Muscle of back (tissue), 13 donors: ENCODE measurements at places on chromosomes 5 and 9.

DNA sequence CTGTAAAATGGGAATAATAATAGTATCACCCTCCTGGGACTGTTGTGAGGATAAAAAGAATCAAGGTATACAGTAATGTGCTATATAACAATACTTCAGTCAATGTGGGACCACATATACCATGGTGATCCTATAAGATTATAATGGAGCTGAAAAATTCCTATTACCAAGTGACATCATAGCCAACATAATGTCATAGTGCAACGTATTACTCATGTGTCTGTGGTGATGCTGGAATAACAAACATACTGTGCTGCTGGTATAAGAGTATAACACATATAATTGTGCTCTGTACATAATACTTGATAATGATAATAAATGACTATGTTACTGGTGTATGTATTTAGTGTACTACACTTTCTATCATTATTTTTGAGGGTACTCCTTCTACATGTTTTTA is 38.1 kb downstream of the LIFR start:
- no peak for DNase-seq

GRCh38 chr5:61348447-61348846 is 16.4 kb downstream of the ZSWIM6 start:
- DNase-seq, result no peak

GRCh38 chr5:3197304-3198073 is 398.1 kb upstream of the IRX1 start:
- DNase-seq, result peak; percentile 38

DNA sequence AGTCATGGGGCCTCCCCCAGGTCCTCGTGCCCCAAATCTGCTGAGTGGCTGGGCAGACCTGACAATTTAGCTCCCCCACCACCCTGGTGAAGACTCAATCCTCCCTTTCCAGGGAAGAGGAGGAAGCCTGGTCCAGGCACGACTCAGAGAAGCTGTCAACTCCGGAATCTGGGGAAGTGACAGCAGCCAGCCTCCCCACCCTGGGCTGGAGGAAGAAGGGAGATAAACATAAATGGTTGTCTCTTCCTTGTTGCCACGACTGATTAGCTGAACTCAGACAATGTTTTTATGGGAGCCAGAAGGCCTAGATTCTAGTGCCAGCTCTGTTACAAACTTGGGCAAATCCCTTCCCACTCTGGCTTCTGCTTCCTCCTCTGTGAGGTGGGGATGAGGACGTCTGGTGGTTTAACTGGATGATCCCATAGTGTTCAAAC is 15.4 kb downstream of the CCDC69 start:
- DNase-seq, result no peak

DNA sequence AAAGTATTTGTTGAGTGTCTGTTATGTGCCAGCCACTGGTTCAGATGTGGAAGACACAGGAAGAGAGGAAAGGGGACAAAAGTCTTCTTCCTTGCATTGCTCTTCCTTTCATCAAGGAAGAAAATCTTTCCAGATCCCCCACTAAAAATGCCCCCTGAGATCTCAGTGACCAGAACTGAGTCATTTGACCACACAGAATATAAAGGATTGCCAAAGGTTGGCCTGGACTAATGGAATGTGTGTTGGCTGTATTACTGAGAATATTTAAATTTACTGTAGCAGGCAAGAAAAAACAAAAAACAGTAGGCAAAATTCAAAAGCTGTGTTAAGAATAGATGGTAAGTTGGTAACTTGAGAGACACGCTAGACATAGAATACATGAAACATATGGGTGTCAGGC is 10.0 kb upstream of the SEPTIN8 start:
- DNase-seq, result no peak

DNA sequence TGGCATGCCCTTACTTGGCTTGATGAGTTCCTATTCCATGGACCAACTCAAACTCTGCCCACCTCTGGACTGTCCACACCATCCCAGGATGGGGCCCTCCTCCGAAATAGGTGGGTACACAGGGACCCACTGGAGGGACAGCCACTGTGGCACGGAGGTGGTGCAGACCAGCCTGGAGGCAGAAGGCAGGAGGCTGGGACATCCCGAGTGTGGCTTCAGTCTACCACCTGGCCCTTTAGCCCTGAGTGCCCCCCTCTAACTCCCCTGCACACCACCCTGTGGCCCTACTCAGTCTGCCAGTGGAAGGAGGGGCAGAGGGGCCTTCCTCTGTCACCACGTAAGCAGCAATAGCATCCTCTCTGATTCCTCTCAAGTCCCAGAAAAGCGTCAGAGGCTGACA is 3.7 kb downstream of the IL3 start:
- DNase-seq, result no peak

- no peak for DNase-seq
These were observed 12.2 kb downstream of the IL9 start for GRCh38 chr5:135883441-135883840.

DNA sequence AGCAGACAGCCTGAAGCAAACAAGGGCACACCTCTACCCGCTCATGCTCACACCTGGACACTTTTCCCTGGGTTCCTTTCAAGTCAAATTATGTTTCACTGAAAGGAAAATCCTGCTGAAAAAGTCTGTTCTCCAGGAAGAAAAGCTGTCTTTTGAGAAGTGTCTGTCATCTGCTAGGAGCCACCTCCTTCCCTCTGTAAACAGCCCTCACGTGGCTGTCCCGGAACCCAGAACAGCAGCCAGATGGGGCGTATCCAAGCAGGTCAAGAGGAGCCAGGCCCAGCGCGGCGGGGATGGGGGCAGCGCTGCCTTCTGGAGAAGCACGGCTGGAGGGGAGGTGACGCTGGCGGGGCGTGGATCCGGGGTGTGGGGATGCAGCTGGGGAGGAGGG is at the start of gene PNPLA7:
Gene PNPLA7 (minus strand): TSS at position 172 of the 391 bp plus-strand sequence. CDS start 205 bp downstream, outside the sequence.
- peak; percentile 84 for DNase-seq

GRCh38 chr9:128972956-128973355 is 25.5 kb downstream of the NUP188 start:
- no peak for DNase-seq

DNA sequence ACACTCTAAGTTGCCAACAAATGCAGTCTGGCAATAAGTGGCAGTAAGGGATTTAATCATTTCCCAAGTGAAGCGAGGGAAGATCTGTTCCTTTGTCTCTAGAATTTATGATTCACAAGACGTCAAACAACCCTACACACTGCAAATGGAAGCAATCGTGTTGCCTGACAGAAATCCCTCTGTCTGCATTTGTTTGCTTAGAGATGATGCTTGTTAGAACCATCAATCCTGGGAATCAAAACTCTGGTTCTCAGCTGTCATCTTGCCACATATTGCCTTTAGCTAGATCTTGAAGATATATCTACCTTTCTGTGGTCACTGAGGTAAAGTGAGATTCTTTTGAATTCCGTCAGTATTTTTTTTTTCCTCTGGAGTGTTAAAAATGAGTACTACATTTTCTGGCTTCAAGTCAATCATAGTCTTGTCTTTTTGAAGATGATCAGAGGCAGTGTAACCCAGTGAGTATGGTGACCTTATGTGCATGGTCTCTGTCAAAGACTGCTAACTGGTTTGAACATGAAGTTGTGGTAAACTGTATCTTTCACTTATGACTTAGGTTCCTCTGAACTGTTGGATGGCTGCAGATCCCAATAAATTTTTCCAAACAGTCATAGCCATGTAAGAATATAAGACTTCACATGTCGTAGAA is 106.4 kb upstream of the STARD4 start:
- no peak for DNase-seq

GRCh38 chr9:114884787-114885452 is 45.5 kb downstream of the TNFSF8 start:
- no peak for DNase-seq

DNA sequence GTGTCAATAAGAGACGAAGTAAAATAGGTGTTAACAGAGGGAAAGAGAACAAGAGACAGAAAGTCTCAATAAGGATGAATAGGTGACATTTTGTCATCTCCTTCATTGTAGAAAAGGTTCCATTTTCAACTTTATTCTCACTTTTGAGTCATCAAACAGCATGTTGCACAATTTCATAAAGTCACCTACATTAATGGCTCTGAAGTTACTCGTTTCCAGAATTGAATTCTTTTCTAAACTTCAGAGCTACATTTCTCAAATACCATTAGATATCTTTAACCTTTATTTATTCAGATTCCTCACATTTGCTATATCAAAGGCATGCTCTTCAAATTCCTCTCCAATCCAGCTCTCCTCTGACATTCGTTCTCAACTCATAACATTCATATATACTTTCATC is 13.1 kb downstream of the ADAMTS6 start:
- no peak for DNase-seq

DNA sequence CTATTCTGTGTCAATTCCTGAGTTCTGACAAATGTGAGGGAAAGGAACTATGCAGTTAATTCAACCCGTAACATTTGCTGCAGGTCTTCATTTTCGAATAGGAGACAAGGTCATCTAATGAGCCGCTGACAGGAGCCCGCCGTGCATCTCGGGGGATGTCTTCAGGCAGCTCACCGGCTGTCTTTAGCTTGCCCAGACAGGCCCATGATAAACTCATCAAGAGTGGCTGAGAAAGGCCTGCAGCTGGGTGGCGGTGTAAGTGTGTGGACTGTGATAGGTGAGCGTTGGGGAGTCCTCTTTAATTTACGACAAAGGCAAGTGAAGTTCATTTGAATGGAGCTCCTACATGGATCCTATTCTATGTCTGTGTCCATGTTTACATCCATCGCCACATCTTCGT is 190.5 kb downstream of the ADCY2 start:
- no peak for DNase-seq

- DNase-seq, result no peak
These were observed 114.4 kb downstream of the VPS13A start for GRCh38 chr9:77291714-77292113.
